ENCODE measurements at places on chromosomes 13 and 19.

GRCh38 chr19:50968716-50969412 lies 527 bp downstream of the KLK6 start:
- DNase-seq: no peak

- DNase-seq: no peak
Measured at GRCh38 chr19:4455719-4456475, 1.7 kb downstream of the UBXN6 start.

DNA sequence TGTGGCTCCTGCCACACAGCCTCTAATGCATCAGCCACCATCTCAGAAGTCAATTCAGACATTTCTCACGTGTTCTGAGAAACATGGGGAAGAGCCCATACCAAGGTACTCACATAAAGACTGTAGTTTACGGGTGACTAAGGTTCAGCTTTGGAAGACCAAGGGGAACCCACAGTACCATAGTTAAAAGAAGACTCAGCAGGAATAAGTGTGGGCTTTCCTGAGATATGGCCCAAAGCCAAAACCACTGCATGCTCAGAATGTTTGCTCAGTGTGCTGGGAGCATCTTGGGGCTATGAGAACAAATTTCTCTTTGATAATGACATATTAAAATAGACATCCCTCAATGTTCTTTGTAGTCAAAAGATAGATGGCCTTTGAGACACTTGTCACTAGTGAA lies 283.8 kb downstream of the DCT start:
- DNase-seq: no peak

DNA sequence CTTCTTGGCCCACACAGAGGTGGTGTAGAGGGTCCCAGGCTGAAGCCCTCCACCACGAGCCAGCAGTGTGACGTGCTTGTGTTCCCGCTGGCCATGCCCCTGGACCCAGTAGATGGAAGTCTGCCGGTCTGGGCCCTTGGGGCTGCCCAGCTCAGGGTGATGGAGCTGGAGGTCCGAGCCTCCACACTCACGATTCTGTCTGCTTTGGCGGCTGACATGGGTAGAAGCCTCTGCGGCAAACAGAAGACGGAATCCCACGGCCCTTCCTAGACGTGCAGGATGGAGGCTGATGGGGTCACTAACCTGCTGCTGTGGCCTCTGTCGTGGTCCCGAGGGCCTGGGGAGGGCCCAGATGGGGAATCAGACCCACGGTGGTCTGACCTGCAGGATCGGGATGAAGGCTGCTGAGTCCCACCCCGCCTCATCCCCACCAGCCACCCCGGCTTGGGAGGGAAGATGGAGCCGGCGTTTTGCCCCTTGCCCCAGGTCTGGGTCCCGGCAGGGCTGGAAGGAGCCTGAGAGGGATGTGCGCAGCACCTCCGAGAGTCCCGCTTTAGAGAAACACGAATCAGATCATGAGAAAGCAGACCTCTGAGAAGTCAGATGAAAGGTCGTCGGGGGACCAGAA lies 4.4 kb downstream of the TMEM86B start:
- DNase-seq: no peak

DNA sequence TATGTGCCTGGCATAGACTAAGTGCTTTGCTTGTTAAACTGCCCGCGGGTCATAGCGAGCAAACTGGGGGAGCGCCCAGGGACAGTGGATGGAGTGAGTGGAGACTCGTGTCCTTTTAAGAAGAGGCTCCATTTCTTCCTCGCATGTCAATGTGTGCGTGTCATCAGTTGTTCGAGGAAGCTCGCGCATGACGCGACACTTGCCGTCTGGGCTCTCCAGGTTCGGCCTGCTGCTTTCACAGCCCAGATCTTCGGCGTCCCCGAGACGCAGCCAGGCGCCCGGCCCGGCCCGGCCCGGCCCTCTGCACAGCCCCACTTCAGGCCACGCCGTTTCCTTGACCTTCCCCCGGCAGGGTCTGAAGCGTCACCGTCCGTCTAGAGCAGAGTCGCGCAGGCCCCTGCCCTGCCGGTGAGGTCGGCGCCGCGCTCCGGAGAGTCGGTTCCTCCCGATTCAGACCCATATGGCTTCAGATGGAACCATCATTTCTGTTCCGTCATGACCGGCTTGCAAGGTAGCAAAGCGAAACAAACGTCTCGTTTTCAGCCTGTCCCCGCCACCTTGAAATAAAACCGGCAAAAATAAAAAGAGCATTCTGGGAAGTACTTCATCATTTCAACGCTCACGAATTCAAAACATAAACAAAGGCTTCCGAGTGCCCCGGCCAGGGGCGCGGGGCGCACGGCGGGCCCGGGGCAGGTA lies 599 bp upstream of the ARHGEF7 start:
- DNase-seq: peak; percentile 11

DNA sequence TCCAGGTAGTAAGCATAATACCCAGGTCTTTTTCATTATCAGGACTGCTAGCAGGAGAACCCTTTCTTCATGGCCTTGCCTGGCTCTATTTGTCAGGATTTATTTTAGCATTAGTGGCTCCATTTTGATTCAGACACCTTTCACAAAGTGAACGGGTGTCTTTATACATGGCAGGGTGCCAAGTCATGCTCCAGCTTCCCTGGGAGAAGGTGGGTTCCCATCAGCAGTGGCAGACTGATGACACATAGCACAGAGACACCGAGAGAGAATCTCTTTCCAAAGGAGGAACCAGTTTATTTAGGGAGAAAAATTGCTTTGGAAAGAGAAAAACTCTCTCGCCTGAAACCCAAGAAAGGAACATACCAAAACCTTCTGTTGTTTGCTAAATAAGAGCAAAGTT lies 135.3 kb upstream of the TMTC4 start:
- DNase-seq: no peak

DNA sequence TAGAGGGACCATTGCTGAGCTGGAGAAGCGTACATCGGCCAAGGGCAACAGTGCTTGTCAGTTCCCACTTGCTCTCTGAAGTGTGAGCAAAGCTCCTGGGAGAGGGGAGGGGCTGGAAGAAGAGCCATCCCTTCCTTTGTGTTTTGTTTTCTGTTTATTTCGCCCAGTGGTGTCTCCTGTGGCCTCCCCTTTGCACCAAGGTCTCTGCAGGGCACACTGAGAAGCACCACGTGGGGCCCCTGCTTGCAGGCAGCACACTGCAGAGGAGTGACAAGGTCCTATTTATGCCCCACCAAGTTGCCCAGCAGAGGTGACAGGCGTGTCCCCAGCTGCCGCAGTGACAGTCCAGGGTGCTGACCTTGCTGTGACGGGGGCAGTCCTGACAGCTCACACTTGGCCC lies 24.0 kb downstream of the GRIN2D start:
- DNase-seq: no peak

DNA sequence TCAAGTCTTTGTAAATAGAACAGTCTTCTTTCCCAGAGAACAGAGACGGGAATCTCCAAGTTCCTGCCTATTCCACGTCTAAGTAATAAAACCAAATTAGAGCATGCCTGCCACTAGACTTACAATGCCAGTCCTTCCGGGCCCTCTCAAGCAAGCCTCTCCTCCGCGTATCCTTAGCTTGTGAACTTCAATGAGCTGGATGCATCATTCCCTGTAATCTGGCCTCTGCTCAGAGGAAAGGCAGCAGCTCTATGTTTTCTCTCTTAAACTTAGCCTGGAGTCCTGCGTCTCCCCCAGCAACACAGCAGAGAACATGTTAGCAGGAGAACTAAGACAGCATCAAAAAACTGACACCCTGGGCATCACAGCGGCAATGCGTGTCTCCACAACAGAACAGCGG lies 8.2 kb downstream of the NALCN start:
- no peak for DNase-seq

DNA sequence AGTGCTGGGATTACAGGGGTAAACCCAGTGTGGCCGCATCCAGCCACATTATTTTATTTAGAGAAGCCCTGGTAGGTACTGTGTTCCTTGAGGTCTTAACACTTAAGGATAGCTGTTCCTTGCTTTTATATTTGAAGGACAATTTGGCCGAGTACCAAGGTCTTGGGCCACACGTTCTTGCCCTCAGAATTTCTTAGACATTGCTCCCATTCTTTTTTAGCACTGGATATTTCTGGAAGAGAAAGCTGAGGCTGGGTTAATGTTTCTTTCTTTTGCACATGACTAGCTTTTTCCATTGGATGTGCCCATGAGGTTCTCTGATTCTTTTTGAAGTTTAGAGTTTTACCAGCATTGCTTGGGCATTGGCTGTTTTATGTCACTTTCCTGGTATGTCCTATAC lies 5.5 kb upstream of the RNF113B start:
- DNase-seq: no peak

DNA sequence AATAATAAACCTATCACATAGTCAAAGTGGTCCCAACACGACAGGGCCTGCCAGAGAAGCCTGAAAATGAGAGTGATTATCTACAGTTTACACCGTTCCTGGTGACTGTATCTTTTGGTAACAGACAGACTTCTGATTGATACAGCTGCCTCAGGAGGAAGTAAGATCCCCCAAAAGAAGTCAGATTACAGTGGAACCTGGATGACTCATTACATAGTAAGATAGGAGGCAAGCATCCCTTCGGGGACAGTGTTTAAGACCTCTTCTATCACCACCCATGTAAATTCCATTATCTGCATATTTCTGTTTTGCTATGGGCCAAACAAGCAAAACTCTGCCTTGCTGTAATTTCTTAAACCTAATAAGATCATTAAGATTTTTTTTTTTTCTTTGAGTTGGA lies 44.0 kb upstream of the FLT1 start:
- DNase-seq: no peak

All from activated naive CD4-positive, alpha-beta T cell treated with Interleukin-2 at 50 U/mL for 16 hours (primary cell).